ENCODE measurements at places on chromosomes 4 and X. TPM values are rescaled to one million over a fixed set of nuclear protein-coding genes. Genes with fewer than 3 reads are reported as not detected.

Gene AADAT
- total RNA-seq = 6.3 TPM

Gene CPEB2
- 20.8 TPM for total RNA-seq

Gene WDR44
- 29.1 TPM for total RNA-seq

Gene LINC00632
- 5.3 TPM for total RNA-seq

Gene NRK
- total RNA-seq = 2.1 TPM

Gene GUCY1A1
- 0.14 TPM for total RNA-seq

Gene DCTD
- 86.0 TPM for total RNA-seq

Gene EGFL6
- total RNA-seq = 7.7 TPM

Gene RPA4
- 1.9 TPM for total RNA-seq

Gene TMSB15C
- 0.22 TPM for total RNA-seq

Gene PFKFB1
- not detected for total RNA-seq

Gene ZMAT1
- total RNA-seq = 0.72 TPM

Gene CFAP99
- under 0.01 TPM for total RNA-seq

Gene OPRPN
- total RNA-seq = not detected

Gene IL13RA2
- total RNA-seq = 27.8 TPM

Gene CYSLTR1
- 0.29 TPM for total RNA-seq

Gene GLRB
- 8.2 TPM for total RNA-seq

Gene FABP2
- total RNA-seq = not detected

Gene SPANXA2
- not detected for total RNA-seq

Gene LDB2
- 21.5 TPM for total RNA-seq

Gene USP17L28
- total RNA-seq = not detected

Gene ZNF518B
- total RNA-seq = 46.4 TPM

Gene TCP11X2
- total RNA-seq = not detected

Gene NUDT10
- 0.14 TPM for total RNA-seq

Gene PLA2G12A
- 50.7 TPM for total RNA-seq

Gene GPAT3
- total RNA-seq = 2.0 TPM

Gene EPGN
- not detected for total RNA-seq

Gene TLR10
- not detected for total RNA-seq

Gene MAGEB3
- total RNA-seq = not detected

Gene PDCL2
- not detected for total RNA-seq

Gene CXCL3
- 19.7 TPM for total RNA-seq

Gene FGFR3
- total RNA-seq = 0.29 TPM

Gene SPANXC
- total RNA-seq = not detected

Gene SPANXD
- not detected for total RNA-seq

Gene POU3F4
- not detected for total RNA-seq

Gene NEK1
- 8.4 TPM for total RNA-seq

Gene PPP1R2C
- total RNA-seq = not detected

Gene L1CAM
- 18.2 TPM for total RNA-seq

Gene PJA1
- 32.0 TPM for total RNA-seq

Gene YIPF7
- total RNA-seq = not detected

Gene MAGEA8
- not detected for total RNA-seq

Gene PRRG1
- 14.2 TPM for total RNA-seq

Gene TIMP1
- 830 TPM for total RNA-seq

Gene ODAPH
- not detected for total RNA-seq

Gene HTR2C
- 0.44 TPM for total RNA-seq

Gene VCX2
- total RNA-seq = not detected

Gene RNF150
- total RNA-seq = 1.1 TPM

Gene KLB
- under 0.01 TPM for total RNA-seq

Gene MYOZ2
- 0.29 TPM for total RNA-seq

Gene MAGEB10
- total RNA-seq = not detected

Gene TET2
- 20.5 TPM for total RNA-seq

Gene EDNRA
- total RNA-seq = 1.3 TPM

Gene DCHS2
- total RNA-seq = not detected

Gene ART3
- total RNA-seq = not detected

Gene SUPT20HL2
- 0.43 TPM for total RNA-seq

Gene LRP2BP
- total RNA-seq = 0.43 TPM

Gene EDA2R
- 1.3 TPM for total RNA-seq
